ENCODE measurements at places on chromosomes 4 and X.

DNA sequence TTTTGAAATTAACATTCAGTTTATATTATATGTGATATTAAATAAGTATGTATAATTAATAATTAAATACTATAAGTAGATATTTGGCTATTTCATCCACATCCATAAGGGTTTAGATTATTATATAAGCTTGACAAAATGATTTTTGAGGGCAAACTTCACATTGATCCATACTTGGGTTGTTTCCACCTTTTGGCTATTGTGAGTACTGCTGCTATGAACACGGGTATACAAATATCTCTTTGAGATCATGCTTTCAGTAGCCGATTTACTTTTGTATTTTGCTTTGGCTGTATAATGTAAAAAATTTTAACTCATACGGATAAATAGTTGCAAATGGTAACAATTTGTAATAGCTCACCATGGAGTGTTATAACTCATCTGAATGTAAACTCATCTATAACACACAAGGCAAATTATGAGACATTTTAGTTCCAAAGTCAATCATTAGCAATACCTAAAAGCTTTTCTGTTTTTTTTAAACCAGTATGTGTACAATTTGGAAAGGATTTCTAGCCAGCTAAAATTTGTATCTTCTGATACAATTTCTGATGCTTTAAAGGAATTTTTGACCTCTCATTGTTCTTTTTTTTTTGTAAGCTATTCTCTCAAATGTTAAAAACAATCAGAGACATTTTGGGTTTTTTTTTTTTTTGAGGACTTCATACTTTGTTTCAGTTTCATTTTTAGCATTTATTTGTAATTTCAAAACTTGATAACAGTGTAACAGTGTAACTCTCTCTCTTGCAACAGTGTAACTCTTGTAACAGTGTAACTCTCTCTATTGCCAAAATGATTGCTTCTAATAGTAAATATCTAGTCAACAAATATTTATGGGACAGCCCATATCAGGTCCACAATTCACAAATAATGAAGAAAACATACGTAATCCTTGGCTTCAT is 51.8 kb upstream of the ARX start:
- DNase-seq: no peak

GRCh38 chr4:19478791-19479190 is 772.9 kb upstream of the SLIT2 start:
- DNase-seq: peak; percentile 29

- DNase-seq: no peak
Observed at GRCh38 chr4:3031357-3032082, 42.8 kb downstream of the HTT-AS start.

DNA sequence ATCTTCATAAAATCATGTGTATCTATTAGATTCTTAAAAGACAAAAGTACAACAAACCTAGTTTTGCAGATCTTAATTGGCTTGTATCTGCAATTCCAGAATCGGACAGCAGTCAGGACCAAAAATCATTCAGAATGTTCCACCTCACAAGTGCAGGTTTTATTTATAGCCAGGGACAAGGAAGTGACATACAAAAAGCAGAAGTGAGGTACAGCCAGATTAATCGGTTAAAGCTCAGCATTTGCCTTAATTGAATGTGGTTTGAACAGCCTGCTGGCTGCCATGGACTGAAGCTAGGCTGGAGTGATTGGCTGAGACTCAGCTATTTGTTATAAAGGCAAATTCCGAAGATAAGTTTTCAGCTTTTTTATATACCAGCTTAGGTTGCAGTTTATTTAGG is 932.6 kb downstream of the C4orf33 start:
- DNase-seq: no peak

- no peak for DNase-seq
Observed at GRCh38 chrX:7223271-7223670, 75.3 kb upstream of the PUDP start.

DNA sequence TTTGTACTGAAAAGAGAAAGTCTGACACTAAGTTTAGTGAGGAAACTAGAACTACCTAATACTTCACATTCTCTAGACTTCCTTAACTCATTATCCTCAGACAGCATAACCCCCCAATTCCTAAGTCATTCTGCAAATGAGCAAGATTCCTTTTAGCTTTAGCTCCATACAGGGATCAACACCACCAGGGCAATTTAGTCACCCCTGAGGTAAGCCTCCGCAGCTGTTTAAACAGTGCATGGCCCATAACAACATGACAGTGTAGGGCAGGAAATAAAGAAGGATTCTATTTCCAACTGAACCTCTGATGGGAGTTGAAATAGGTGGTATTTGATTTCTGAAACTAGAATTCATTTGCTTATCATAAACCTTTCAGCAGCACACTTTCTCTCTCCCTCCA is 112.8 kb upstream of the DKK2 start:
- no peak for DNase-seq

DNA sequence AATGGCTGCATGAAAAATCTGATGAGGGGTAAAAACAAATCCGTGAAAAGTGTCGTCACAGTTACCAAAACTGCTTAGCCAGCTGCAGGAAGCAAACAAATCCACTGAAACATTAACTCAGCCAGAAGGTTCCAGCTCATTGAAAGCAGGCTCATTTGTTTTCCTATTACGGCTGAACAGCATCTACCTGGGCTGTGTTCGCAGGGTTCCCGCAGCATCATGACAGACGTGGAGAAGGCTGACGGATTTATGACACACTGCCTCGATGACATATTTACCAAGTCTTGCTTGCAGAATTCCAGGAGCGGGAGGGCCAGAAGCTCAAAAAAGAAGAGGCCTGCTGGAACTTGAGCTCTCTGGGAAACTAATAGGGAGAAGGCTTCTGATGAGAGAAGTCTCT is 781.1 kb downstream of the RAB28 start:
- DNase-seq: no peak

GRCh38 chr4:154593868-154594267 is 3.3 kb upstream of the FGA start:
- DNase-seq: no peak

All from fibroblast of mammary gland (primary cell).